Left kidney (tissue), 8 donors: ENCODE measurements at places on chromosomes 6 and 20. TPM values are rescaled to one million over a fixed set of nuclear protein-coding genes. Genes with fewer than 3 reads are reported as not detected.

DNA sequence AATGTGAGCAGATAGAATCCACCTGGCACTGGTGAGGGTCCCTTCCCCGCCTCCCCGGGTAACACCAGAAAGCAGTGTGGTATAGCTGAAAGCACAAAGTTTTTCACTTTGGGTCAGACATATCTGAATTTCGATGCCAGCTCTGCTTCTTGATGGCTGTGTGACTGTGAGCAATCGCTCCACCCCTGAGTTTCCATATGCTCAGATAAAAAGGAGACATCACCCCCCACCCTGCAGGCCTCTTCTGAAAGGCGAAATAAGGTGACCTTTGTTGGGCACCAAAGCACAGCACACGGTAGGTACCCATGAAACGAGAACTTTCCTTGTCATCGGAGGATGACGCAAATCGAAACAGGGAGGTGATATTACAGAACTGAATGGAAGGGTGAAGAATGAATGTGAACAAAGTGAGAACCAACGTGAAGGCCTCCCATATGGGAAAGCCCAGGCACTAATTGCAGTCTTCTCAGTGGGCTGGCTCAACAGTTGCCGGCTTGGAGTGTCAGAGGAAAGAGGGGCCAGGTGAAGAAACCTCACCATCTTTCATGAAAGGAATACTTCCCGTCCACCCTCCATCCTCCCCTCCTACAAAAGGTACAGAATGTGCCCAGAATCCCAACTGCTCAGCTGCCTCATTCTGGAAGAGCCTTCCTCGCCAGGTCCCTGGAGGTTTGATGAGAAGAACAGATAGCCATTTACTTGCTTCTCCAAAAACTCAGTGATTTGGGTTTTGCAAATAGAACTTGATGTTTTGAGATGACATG, 61.8 kb downstream of the NFATC2 start:
- DNase-seq: no peak

DNA sequence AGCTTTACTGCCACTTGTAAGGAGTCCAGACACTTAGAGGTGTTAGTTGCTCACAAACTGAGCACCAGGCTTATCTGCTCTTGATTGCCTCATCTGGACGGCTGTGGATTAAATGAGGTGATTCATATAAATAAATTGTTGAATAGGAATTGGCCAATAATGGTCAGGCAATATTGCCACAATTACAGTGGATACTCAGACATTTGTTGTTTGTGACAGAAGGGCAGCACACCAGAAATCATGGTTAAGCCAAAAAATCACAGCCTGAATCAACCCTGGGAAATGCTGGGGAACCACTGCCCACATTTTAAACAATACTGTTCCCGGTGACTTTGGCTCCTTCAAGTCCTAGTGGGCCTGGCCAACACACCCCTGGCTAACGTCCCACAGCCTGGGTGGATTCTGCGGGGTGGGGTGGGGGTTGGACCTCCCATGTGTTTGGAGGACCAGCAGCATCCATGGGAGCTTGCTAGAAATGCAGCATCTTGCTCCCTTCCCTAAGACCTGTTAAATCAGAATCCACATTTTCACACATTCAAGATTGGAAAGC, 29.5 kb upstream of the SPDEF start:
- DNase-seq: no peak

Gene MARCKS
- polyA plus RNA-seq: 277 TPM

Gene SPTLC3
- 28.6 TPM for polyA plus RNA-seq

DNA sequence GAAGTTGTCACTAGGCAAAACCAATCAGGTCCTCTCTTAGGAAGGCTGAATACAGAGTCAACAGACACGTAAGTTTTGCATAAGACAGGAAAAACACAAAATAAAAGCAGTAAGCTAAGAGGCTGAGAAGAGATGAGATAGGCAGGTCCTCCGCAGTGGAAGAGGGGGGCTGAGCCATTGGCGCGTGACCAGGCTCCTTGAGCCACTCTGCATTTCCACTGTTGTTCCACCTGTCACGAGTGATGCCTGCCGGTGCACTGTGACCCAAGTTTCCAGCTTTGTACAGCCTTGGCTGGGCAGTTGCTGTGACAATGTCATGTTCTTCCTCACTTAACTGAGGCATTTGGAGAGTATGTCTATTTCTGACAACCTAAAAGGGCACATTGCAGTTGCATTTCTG, 58.6 kb downstream of the NUDT3 start:
- DNase-seq: no peak

GRCh38 chr20:503048-503737, 40.4 kb downstream of the CSNK2A1 start:
- DNase-seq: no peak

DNA sequence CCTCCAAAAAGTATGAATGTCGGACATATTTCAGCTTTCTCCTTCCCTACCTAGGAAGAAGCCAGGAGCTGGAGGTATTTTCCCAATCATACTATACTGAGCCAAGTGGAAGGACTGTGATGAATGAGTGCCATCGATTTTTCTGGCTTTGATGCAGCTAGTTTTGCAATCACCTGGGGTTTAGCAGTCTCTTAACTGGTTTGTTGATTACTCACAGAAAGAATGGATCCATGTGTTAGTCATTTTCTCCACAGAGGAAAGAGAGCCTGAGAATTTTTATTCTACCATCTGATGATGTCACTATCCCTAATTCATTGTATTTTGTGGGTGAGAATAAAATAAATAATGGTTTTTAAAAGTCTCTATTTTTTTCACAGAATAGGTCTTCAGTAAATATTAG, 282.9 kb upstream of the RNF217 start:
- no peak for DNase-seq

DNA sequence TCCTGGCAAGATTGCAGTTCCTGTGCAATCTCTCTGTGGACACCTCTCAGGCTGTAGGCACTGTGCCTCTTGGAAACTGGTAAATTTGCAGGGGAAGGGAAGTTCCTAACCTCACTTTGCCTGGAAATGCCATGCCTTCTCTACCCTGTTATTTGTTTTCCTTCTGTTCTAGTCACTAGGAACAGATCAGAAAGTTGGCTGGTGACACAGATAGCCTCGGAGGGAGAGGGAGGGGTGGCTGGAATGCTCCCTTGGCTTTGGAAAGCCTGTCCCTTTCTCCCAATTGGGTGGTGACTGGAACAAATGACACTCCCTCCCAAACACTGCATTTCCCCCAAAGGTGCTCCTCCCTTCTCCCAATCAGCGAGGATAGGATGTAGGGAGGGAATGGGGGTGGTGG, 131.5 kb upstream of the F13A1 start:
- DNase-seq: no peak

Gene SRSF12
- 20.1 TPM for polyA plus RNA-seq

GRCh38 chr20:64064145-64064698, 1.2 kb downstream of the TCEA2 start:
- DNase-seq: no peak

- peak; percentile 30 for DNase-seq
Observed at GRCh38 chr20:49276161-49276960, 1.5 kb downstream of the ZNFX1 start.

- DNase-seq: no peak
Observed at GRCh38 chr20:373171-373890, 7.2 kb upstream of the TRIB3 start.

GRCh38 chr20:59046862-59047261, 4.3 kb upstream of the PRELID3B start:
- no peak for DNase-seq

GRCh38 chr20:51692806-51693400, 75.3 kb downstream of the ATP9A start:
- DNase-seq: no peak

- peak; percentile 89 for DNase-seq
Observed at GRCh38 chr20:53738039-53738944, 144.7 kb upstream of the ZNF217 start.

Gene PRSS35
- 44.3 TPM for polyA plus RNA-seq

DNA sequence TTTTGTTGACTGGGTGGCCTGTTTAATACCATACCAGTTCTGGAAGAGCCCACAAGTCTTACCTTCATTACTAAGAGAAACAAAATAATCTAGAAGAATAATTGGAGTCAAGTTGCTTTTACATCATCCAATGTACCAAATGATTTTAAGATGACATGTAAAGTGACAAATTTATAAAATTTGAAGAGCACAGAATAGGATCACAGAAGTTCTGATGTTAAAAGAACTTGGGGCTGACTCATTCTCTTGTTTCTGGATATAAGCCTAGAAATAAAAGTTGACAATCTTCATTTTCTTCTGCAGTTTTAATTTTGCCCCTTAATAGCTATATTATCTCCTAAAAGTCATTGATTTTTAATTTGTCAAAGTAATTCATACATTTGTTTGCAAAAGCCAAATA, 317.5 kb upstream of the MARCKS start:
- DNase-seq: no peak

GRCh38 chr6:157813750-157814455, 9.1 kb upstream of the SNX9 start:
- DNase-seq: no peak

DNA sequence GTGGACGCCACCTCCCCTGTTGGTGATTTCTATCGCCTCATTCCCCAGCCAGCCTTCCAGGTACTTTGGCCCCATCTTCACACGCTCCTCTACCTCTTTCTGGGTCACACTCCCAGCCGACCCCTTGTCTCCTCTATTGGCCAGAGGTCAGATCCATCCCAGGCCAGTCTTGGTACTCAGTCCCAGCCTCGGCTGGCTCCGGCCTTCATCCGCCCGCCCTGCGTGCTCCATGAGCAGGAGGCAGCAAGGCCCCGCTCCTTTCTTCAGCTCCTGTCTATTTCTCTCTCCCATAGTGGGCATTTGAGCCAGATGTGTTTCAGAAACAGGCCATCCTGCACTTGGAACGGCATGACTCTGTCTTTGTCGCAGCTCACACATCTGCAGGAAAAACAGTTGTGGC, 2.6 kb downstream of the SKIC2 start:
- no peak for DNase-seq

Gene SSTR4
- not detected for polyA plus RNA-seq

- DNase-seq: no peak
Observed at GRCh38 chr6:138287144-138287955, 69.1 kb upstream of the PBOV1 start.

Gene HTR1E
- 0.55 TPM for polyA plus RNA-seq

GRCh38 chr6:24981386-24981760, 45.6 kb upstream of the RIPOR2 start:
- DNase-seq: no peak

DNA sequence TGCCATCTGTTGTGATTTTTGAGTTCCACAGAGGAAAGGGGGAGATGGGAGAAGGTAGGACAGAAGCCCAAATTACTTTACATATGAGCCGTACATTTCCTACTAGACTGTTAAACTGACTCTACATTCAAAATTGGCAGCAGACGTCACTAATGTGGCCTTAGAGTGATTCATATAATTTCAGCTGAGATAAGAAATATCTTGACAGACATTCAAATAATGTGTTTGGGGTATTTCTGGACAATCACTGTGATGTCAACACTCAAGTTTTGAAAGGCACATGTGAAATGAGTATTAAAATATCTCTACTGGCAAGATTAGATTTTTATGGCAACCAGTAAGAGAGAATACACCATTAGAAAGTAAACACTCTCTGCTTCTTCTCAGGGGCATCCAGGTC, 104.0 kb downstream of the MTFR2 start:
- no peak for DNase-seq

- DNase-seq: no peak
Observed at GRCh38 chr20:18506744-18507143, 996 bp upstream of the SEC23B start.

Gene CTSA
- 143 TPM for polyA plus RNA-seq

DNA sequence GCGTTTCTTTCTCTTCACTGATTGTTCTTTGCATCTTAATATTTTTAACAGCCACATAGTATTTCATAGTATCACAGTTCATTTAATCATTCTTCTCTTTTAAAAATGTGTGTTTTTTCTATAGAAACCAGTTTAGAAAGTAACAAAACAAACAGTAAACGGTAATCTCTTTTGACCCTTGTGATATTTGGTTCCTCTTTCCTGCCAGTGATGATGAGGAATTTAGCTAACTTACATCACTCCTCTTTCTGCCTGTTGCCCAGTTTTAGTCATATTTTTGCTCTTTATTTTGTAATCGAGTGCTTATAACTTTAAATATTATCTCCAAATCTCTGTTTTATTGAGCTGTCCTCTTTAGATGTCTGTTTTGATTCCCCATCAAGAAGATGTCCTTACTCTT, 38.1 kb upstream of the ZBTB24 start:
- no peak for DNase-seq

DNA sequence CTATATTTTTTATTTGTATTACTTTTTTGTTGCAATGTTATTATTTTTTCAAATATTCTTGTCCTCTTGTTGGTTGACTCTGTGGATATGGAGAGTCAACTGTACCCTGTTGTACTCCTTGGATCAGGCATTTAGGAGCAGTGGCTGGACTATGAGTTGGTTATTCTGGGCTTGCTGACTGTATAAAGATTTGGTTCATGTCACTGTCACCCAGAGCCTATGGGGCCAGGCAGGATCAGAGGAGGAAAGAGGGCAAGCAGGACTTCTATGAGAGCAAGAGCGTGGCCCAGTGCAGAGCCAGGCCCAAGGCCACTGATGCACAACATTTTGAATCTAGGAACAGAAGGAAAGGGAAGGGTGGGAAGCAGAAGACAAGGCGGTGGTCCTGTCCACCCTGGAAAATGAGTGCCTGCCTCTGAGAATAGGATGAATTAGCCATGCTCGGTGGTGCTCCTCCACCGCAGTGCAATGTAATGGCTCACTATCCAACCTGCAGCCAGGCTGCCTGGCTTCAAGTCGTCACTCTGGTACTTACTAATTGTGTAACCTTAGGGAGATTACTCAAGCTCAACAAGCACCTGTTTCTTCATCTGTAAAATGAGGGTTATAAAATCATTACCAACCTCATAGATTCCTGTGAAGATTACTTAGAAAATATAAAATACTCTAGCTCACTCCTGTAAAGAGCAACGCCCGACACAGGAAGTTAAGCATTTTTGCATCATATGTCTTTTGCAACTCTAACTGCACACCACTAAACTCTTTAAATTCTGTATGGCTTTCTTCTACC, 192.1 kb downstream of the KCNQ5 start:
- DNase-seq: no peak

Gene C6orf118
- polyA plus RNA-seq: 8.8 TPM

DNA sequence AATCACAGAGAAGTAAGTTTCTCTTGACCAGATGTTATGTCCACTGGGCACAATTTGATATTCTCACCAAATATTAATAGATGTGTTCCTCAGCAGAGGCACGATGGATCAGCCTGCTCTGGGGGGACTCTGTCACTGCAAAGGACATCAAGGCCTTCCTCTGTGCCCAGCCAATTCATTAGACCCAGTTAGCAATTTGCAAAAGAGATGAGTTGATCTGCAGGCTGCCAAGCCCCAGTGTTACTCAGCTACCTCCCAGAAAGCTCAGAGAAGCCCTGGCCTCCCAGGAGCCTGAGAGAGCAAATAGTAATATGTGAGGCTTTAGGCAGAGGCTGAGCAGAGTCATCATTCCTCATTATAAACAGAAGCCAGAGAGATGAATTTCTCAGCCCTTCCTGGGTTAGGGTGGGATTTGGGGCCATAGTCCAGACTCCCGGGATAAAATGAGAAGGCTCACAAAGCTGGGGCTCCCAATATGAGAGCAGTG, 54.2 kb downstream of the ZNF831 start:
- no peak for DNase-seq

DNA sequence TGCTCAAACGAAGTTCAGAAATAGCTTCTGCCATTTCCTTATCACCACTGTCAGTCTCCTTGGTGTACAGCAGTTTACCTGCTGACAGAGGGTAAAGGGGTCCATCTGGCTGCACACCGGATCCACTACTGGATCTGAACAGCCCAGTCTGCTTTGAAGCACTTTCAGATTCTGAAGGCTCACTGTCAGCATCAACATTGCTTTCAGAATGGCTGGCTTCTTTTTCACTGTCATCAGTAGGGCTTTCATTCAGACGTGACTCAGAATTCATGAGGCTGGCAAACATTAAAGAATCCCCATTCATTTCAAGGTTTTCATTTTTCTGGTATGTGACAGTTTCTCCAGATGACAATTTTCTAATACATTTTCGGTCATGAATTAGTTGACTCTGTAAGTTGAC, 21.0 kb upstream of the PNISR start:
- DNase-seq: no peak
